ENCODE measurements at places on chromosomes 3 and 15. TPM values are rescaled to one million over a fixed set of nuclear protein-coding genes. Genes with fewer than 3 reads are reported as not detected.

DNA sequence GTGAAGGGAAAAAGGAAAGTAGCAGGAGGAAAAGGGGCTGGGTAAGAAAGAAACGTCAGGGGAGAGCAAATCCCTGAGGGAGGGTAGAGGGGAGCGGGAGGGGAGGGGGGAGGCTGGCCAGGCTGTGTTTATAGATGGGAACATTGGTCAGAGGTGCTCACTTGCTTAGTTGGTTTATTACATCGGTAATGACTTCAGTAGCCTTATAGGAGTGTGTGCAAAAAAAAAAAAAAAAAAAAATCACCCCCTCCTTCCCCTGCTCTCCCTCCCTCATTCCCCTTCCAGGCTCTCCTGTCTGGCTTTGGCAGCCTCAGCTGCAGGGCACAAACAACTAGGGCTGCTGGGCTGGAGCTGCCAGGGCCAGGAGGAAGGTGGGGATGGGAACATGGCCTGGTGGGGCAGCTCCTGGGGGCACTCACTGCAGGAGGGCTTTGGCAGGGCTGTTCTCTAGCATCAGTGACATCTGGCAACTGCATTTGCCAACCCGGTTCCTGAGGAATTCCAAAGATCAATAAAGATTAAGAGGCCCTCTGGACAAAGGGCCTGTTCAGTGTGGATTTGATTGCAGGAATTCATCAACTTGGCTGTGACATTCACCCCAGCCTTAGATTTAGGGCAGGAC lies 334.5 kb upstream of the FRG2C start:
- H3K27me3 ChIP-seq, result no peaks in the 10 kb centered on the region
- H3K4me3 ChIP-seq, result no peak overlapping the region
- no peaks in the 10 kb centered on the region for H3K4me1 ChIP-seq
- no peak for DNase-seq
- no peak overlapping the region for H3K27ac ChIP-seq

WDR49 gene
- 3.2 TPM for total RNA-seq

GRCh38 chr3:61903931-61904657 lies 342.7 kb downstream of the PTPRG start:
- H3K4me3 ChIP-seq, result no peak overlapping the region
- H3K27me3 ChIP-seq, result no peaks in the 10 kb centered on the region
- H3K4me1 ChIP-seq, result peaks cover 21% of the 10 kb centered on the region
- H3K27ac ChIP-seq, result no peak overlapping the region

EEF1AKMT4 gene
- total RNA-seq, result 9.6 TPM

DNA sequence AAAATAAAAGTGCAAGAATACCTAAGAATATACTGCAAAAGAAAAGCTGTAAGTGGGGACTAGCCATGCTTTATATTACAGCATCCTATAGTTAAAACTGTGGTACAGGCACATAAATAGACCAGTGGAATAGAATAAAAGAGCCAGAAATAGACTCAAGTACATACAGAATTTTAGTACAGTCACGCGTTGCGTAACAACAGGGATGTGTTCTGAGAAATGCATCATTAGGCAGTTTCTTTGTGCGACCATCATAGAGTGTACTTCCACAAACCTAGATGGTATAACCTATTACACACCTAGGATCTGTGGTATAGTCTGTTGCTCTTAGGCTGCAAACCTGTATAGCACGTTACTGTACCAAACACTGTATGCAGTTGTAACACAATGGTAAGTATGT lies 61.8 kb downstream of the PCCB start:
- H3K27ac ChIP-seq, result no peak overlapping the region
- H3K27me3 ChIP-seq, result no peaks in the 10 kb centered on the region
- H3K4me3 ChIP-seq, result no peak overlapping the region
- no peaks in the 10 kb centered on the region for H3K36me3 ChIP-seq
- H3K4me1 ChIP-seq, result no peaks in the 10 kb centered on the region
- DNase-seq, result no peak

DUT gene
- 246 TPM for total RNA-seq

Measured in H1 (cell line).